ENCODE measurements at places on chromosomes 1 and 21.

- DNase-seq: no peak
These were observed 187.5 kb downstream of the TPR start for GRCh38 chr1:186187601-186188000.

GRCh38 chr1:116448785-116449385, 75.8 kb downstream of the ATP1A1 start:
- DNase-seq: peak; percentile 9

DNA sequence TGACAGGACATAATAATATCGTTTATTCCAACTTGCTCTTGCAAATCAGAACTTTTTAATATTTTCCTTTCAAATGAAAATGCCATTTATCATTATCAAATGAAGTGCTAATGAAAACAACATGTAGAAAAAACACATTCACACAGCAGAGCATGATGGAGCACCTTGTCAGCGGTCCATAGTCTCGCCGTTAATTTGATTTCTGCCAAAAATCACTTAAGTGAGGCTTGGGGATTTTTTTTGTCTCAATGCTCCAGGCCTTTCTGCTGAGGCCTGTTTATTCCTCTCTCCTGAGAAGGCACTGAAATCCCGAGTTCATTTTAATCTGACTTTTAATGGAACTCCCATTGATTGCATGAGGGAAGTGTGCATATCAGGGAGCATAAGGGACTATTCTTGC, 122.5 kb downstream of the ELAVL4 start:
- no peak for DNase-seq

DNA sequence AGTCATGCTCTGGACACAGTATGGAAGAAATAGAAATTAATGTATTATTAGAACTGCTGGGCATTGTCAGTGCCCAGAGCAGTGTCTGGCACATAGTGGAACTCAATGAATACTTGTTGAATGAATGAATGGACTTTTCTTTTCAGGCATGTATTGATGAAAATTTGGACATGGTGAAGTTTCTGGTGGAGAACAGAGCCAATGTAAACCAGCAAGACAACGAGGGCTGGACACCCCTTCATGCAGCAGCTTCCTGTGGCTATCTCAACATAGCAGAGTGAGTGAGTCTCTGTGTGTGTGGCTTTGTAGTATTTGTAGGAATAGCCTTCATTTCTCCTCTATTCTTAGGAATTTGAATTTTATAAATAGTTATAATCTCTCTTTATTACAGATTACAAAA, 68.1 kb downstream of the PPP1R12B start:
- DNase-seq: peak; percentile 41

DNA sequence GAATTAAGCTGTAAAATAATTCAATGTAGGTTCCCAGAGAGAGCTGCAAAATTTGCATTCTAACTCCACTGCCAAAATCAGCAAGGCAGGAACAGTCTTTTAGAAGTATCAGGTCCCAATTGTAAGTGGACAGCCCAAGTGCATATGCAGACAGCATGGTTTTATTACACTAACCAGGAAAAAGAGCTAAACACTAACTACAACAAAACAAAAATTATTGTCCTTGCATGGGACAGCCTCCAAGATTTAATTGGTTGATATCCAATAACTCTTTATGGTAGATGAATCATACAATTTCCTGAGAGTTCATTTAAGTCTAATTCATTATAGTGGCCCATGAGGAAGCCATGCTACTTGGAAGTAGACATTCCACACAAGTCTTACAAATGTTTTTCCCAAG, 154.3 kb upstream of the ZNF648 start:
- no peak for DNase-seq

DNA sequence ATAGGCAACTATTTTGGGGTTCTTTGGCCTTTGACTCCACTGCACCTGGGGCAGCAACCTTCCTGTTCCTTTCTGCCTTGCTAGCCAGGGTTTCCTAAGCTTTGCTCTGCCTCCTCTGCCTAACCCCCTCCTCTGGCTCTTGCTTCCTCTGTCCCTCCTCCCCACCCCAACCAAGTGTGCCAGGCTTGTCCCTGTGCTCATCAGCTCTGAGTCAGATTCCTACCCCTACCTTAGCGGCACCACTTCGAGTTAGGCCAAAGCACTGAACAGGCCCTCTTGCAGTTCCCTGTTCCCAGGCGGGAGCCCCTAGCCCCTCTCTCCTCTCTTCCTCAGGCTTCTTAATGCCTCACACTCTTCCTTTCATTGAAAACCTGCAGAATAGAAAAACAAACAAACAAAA, 74.8 kb upstream of the HAO2 start:
- no peak for DNase-seq

GRCh38 chr21:27674041-27674615, 707.2 kb upstream of the ADAMTS5 start:
- DNase-seq: peak; percentile 88

GRCh38 chr1:205812878-205813754, at the start of gene SLC41A1:
SLC41A1 (minus strand) TSS chr1:205813198; CDS start chr1:205810441, 2,757 bp downstream.
- peak; percentile 85 for DNase-seq

GRCh38 chr1:63545780-63546179, 22.5 kb downstream of the EFCAB7 start:
- DNase-seq: peak; percentile 71

DNA sequence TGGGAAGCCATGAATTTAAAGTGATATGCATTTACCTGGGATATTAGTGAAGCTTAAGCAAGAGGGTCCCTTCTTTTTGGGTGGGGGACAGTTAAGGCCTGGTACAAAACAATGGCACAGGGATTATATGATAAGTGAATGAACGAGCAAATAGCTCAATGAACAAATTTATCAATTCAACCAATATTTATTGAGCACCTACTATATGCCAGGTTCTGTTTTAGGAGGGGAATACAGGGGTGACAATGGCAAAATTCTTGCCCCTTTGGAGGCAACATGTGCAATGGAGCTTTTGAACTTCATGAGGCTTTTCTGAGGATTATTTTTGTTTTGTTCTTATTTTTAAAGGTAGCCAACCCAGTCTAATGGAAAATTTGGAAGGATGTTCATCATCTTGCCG, 68.2 kb downstream of the FOXD2 start:
- DNase-seq: no peak

GRCh38 chr1:25123551-25123950, 108.8 kb downstream of the SYF2 start:
- DNase-seq: no peak

GRCh38 chr1:12251442-12251841, 21.6 kb downstream of the VPS13D start:
- DNase-seq: peak; percentile 82

- no peak for DNase-seq
These were observed 14.7 kb upstream of the LY9 start for GRCh38 chr1:160781186-160781766.

DNA sequence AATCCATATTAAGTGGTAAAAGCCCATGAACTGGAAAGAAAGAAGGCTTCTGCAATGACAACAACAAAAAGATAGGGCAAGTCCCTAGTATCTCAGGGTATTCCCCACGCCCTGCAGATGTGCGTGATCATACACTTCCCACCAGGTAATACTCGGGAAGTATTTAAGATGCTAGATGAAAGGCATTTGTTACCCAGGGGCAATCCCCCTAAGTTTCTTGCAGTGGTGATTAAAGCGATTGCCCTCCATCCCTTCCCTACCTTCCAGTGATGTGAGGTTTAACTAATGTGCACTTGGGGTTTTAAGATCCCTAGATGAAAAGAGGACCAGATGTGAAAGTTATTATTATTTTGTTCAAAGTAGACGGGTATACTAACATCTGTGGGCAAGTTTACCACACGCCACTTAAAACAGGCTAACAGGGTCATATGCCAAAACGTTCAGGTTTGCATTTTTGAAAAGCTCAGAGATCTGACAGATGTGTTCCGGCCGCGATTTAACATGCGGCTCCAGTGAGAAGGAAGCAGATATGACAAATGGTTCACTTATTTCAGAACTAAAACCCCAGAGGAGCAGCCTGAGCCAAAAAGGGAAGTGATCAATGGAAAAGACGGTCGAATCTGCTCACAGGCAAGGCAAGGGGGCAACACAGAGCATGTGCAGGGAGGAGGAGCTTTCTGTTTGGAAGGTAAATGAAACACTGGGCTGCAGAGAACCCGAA, 17.4 kb downstream of the TIAM1 start:
- no peak for DNase-seq

DNA sequence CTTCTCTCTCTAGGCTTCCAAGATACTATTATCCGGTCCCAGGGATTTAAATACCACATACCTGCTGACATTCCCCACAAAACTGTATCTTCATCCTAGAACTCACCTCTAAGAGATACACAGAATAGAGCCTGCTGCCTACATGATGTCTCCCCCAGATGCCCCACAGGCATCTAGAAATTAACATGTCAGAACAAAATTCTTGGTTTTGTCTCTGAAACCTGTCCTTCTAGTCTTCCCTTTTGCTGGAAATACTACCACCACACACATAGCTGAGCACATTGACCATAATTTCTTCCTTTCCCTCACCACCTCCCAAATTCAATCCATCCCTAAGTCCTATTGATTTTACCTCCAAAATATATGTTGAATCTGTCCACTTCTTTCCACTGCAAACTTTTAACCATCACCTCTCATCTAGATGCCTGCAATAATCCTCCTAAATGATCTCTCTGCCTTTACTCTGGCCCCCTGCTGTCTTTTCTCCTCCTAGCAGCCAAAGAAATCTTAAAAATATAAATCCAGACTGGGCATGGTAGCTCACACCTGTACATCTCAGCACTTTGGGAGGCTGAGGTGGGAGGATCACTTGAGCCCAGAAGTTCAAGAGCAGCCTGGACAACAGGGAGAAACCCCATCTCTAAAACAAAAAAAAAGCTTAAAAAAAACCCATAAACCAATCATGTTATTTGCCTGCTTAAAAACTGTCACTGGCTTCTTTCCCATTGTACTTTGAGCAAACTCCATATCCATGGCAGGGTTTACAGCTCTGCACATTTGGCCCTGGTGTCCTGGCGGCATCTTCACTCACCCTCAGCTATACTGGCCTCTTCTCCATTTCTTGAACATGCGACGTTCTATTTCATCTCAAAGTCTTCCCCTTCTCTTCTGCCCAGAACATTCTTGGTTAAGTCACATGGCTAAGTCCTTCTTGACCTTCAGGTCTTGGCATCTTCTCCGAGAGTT, 6.2 kb upstream of the FAM76A start:
- DNase-seq: peak; percentile 6

GRCh38 chr21:41196993-41197392, 29.0 kb downstream of the BACE2 start:
- peak; percentile 43 for DNase-seq

GRCh38 chr1:23567996-23568607, 8.8 kb upstream of the ID3 start:
- DNase-seq: no peak

DNA sequence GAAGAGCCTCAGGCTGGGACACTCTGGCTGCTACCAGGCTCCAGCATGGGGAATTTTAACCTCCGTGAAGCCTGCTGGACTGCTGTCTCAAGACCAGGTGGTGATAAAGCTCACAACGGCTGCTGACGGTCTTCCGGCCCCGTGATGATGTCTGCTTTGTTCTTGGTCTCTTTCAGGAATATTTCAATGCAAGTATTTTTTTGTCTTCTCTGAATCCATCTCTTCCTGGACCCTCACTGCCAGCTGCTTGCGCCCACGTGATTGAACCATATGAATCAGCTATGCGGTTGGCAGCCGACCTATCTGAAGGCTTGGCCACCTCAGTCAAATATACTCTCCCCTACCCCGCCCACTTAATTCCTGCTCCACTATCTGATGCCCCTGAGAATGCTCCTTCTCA, 14.6 kb upstream of the SLC6A17 start:
- DNase-seq: no peak

GRCh38 chr1:3321559-3322449, 132.7 kb upstream of the ARHGEF16 start:
- no peak for DNase-seq

Measured in IMR-90 (cell line).